ENCODE measurements at places on chromosomes 11 and 22. TPM values are rescaled to one million over a fixed set of nuclear protein-coding genes. Genes with fewer than 3 reads are reported as not detected.

DNA sequence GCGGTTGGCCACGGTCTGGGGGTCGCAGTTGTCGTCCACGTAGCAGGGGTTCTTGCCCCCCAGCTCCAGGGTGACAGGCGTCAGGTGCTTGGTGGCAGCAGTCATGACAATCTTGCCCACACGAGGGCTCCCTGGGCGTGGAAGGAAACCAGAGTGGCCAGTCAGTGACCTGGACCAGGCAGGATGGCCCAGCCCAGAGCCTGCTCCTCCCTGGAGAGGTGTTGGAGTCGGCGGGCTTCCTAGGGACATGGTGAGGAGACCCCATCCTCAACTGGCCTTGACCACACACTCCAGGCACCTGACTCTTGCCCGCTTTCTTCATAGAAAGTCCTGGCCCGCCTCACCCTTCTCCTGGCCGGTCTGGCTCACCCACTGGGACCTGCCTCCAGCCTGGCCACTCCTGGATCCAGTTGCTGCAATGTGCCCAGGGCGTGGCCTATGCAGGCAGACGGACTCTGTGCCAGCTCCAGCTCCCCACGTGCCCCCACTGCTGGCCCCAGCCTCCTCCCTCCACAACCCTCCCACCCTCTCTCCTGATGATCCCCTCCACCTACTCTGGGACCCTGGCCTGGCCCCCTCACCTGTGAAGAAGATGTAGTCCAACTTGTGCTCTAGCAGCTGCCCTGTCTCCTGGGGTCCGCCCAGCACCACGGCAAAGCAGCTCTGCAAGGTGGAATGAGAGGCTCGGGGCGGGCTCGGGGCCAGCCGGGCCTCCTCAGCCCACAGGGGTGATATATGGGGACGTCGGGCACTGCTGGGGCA lies 8.7 kb downstream of the ALDH3B2 start:
- peaks cover 34% of the 10 kb centered on the region for H3K4me1 ChIP-seq
- H3K27me3 ChIP-seq = peaks cover 4% of the 10 kb centered on the region
- no peaks in the 10 kb centered on the region for H3K36me3 ChIP-seq

DNA sequence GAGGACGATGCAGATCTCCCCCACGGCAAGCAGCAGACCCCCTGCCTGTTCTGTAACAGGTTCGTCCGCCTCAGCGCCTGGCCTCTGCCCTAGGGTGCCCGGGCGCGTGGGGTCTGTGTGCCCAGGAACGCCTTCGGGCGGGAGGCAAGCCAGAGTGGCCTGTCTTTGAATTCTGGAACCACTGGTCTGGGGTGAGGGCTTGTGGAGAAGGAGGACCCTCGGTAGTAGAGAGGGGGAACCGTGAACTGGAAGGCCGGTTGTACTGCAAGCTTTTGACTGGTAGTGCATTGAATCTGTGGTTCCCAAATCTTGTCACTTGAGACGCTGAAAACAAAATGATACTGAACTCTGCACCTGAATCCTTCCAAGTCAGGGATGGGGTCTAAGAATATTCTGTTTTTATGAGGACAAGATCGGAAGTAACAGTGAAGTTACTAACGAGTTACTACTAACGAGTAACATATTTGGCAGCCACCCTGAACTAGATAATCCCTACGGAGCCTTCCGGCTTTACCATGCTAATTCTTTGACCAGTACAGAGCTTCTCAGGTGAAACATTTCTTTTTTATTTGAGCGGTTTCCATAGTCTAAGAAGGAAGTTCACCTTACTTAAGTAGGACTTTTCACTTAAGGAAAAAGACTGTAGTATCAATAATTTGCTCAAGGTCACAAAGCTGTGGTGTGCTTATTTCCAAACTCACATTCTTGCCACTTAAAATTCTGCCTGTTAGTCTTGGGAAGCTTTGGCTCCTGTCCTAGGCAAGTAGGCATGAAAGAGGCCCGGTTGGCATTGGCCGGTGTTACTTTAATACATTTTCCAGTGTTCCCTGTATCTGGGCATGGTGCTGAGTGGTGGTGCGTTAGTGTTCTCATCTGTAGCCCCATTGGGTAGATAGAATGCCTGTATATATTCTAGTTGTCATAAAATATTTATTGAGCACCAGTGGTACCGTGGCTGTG lies 860 bp downstream of the PRMT3 start:
- H3K27ac ChIP-seq = peak overlapping the region; percentile 92
- no peak for DNase-seq
- H3K27me3 ChIP-seq = no peaks in the 10 kb centered on the region
- H3K4me1 ChIP-seq = peaks cover 15% of the 10 kb centered on the region

DNA sequence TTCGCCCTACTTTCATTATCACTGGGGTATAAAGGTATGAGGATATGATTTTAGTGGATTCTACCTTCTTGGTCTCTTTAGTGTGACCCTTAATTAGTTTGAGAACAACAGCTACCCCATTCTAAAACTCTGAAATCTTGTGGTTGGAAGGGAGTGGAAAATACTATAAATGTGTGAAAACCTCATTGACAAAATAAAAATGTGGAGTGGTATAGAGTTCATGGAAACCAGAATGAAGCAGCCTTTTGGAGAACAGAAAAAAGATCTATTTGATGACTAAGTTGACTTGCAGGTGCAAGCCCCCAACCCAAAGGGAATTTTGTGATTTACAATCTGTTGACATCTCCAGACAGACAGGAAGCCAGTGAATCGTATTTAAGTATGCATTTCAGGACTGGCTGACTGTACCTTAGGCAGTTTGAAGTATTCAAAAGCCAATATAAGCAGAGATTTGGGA lies 75.8 kb downstream of the GAS2 start:
- no peak for DNase-seq
- no peaks in the 10 kb centered on the region for H3K4me1 ChIP-seq
- H3K36me3 ChIP-seq = no peaks in the 10 kb centered on the region
- H3K27me3 ChIP-seq = no peaks in the 10 kb centered on the region
- H3K27ac ChIP-seq = no peak overlapping the region

DNA sequence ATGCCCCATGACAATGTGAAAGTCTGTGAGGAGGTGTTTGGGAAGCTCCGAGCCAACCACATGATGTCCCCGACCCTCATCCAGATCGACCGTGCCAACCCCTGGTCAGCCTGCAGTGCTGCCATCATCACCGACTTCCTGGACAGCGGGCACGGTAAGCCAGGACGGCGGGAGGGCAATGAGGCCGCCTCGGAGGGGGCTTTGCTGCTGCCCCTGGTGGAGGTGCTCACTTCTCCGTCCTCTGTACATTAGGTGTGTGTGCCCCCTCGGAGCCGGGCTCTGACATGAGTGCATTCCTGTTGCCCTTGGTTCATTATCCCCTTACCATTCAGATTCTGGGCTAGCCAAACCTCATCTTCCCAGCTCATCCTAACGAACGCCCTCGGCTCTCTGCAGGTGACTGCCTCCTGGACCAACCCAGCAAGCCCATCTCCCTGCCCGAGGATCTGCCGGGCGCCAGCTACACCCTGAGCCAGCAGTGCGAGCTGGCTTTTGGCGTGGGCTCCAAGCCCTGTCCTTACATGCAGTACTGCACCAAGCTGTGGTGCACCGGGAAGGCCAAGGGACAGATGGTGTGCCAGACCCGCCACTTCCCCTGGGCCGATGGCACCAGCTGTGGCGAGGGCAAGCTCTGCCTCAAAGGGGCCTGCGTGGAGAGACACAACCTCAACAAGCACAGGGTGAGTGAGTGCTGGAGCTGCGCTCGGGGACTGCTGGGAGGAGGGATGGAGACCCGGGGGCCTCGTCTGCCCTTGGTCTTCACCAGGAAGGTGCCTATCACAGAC lies 13.8 kb downstream of the ADAMTS15 start:
- H3K4me1 ChIP-seq = no peaks in the 10 kb centered on the region
- no peaks in the 10 kb centered on the region for H3K36me3 ChIP-seq
- H3K4me3 ChIP-seq = no peak overlapping the region
- H3K27ac ChIP-seq = no peak overlapping the region

DNA sequence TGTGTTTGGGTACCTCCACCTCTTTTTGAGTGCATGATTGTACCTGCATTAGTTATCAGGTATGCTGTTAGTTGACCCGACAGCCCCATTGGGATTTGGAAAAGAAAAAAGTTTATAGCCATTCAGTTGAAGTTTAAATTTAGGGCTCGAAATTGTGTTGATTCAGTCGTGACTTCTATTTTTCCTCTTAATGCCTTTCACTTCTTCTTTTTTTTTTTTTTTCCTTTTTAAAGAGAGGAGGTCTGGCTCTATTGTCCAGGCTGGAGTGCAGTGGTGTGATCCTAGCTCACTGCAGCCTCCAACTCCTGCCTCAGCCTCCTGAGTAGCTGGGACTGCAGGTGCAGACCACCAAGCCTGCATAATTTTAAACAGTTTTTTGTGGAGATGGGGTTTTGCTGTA lies 2.3 kb downstream of the STT3A start:
- no peak overlapping the region for H3K4me3 ChIP-seq
- peaks cover 27% of the 10 kb centered on the region for H3K4me1 ChIP-seq
- DNase-seq = no peak
- no peaks in the 10 kb centered on the region for H3K27me3 ChIP-seq

DNA sequence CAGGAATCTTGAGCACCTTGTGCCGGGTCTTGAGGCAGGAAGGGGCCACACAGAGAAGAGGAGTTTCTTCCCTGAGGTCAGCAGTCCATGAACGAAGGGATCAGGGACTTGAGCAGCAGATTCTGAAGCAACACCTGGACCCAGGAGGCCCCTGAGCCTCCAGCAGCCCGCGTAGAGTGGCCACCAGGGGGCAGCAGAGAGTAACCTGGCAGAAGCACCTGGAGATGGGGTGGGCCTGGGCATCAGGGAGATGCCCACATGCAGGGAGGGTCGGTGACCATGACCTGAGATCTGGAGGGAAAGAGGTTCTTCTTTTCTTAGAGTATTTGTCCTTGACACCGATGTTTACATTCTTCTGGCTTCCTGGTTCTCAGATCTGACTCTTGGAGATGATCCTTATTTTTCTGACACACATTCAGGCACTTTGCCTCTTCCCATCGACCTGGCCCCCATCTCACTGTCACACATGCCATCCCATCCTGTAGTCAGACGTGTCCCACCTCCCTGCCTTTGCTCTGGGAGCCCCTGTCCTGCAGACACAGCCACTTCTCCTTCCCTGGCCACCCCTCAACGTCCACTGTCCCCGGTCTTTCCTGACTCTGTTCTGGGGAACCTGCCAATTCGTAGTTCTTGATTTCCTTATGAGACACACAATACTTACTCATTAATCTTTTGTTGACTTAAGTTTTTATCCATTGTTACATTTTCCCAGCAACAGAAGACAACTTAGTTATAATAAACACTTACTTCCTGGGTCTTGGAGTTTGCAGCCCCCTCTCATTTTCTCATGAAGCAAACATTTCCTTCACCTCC lies 66.5 kb downstream of the GGTLC2 start:
- H3K27ac ChIP-seq = no peak overlapping the region
- peaks cover 30% of the 10 kb centered on the region for H3K4me1 ChIP-seq
- peak; percentile 80 for DNase-seq
- no peak overlapping the region for H3K4me3 ChIP-seq

GRCh38 chr11:76506833-76507232 lies 62.0 kb downstream of the EMSY start:
- no peaks in the 10 kb centered on the region for H3K27me3 ChIP-seq
- no peak overlapping the region for H3K4me3 ChIP-seq
- DNase-seq = no peak
- no peak overlapping the region for H3K27ac ChIP-seq
- no peaks in the 10 kb centered on the region for H3K4me1 ChIP-seq

DNA sequence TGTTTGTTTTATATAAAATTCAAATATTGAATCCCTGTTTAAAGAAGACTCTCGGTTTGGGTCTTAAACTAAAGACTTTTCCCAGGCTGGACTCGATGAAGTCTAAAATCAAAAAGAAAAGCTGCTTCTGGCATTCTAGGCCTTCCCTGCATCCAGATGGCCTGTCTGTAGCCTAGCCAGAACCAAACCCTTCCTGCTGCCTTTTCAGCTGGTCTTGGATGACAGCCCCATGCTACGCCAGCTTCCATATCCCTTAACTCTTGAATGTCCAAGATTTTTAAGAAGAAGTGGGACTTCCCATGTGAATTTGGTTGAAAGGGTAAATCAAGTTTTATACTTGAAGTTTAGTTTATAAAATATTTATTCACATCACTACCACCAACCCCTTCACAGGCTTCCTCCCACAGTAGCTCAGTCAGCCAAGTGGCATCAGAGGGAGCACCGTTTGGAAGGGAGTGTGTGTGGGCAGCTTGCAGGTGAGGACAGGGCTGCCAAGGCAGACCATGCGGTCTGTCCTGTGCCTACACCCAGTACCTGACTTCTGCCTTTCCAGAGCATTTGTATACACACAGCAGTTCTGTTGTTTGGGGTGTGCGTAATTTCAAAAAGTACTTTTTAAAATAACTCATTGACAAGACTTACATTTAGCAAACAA lies 18.2 kb upstream of the PSMA1 start:
- no peak overlapping the region for H3K27ac ChIP-seq
- H3K4me1 ChIP-seq = no peaks in the 10 kb centered on the region
- H3K27me3 ChIP-seq = no peaks in the 10 kb centered on the region
- H3K36me3 ChIP-seq = no peaks in the 10 kb centered on the region

DNA sequence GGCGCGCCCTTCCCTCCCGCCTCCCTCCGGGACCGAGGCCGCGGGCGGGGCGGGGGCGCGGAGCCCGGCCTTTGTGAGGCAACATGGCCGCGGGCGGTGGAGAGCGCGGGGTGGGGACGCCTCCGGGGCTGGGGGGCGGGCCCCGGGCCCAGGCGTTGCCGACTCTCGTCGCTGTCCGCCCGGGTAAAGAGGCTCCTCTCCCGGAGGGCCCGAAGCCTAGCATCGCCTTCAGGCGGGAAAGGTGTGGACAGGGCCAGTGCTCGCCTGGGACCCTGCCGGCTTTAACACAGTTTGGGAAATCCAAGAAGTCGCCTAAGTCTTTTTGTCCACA lies 369 bp downstream of the DGCR8 start:
- H3K4me1 ChIP-seq = peaks cover 9% of the 10 kb centered on the region
- no peak for DNase-seq
- H3K27me3 ChIP-seq = no peaks in the 10 kb centered on the region
- H3K36me3 ChIP-seq = no peaks in the 10 kb centered on the region
- H3K27ac ChIP-seq = peak overlapping the region; percentile 70

DNA sequence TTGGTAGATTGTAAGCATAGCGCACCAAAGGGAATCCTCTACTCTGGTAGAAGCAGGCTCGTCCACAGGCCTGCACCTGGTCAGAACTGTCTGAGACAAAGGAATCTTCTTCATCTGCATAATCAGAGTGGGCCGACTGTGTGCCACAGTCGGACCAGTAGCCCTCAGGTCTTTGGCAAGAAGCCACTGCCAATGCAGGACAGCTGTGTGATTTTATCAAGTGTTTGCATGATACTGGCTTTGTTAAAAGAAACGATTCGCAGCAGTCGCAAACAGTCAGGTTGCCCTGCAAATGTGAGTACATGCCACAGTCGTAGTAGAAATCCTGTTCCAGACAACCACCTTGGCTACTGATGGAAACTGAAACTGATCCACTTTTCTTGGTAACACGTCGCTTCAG lies 4.9 kb upstream of the CCDC34 start:
- H3K27ac ChIP-seq = no peak overlapping the region
- no peak overlapping the region for H3K4me3 ChIP-seq
- no peak for DNase-seq
- H3K36me3 ChIP-seq = no peaks in the 10 kb centered on the region

Gene DERL3
- total RNA-seq = 74.1 TPM

Gene ISX
- not detected for total RNA-seq

Gene NLRP14
- not detected for total RNA-seq

Gene CHADL
- total RNA-seq = 0.34 TPM

Gene PTPMT1
- 26.2 TPM for total RNA-seq

Gene MS4A8
- total RNA-seq = not detected

Gene KCNK7
- 3.9 TPM for total RNA-seq

Data from B cell (primary cell).